ENCODE measurements at places on chromosomes 11 and 22.

- DNase-seq = no peak
Measured at GRCh38 chr22:48456449-48456848, 1371.2 kb downstream of the BRD1 start.

DNA sequence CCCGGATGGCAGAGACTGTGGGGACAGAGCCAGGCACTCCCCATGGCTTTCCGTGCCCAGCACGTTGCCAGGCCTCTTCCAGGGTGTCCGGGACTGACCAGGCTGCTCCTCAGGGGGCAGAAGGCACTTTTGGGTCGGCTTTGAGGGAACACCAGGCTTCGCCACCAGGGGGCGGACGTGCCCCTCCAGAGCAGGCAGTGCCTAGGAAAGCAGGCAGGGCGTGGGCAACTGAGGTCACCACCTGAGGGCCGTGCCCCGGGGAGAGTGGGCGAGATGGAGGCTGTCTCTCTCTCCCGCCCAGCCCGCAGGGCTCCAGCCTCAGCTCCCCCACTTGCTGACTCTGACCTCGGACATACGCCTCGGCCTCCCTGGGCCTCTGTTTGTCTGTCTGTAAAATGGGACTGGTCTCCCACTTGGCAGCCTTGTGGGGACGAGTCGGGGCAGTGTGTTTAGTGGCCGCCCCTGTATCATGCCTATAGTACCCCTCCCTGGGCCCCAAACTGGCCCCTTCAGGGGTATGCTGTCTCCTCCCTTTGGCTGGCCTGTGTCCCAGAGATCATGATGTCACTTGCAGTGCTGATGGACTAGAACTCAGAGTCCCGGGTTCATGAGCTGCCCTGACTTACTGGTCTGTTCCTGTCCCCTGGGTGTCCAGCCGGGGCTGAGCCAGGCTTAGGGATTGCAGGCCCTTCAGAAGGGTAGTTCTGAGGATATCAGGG is 4.4 kb upstream of the PRR5 start:
- DNase-seq = peak; percentile 70

- DNase-seq = no peak
Measured at GRCh38 chr11:63508009-63508408, 2.1 kb downstream of the LGALS12 start.

- DNase-seq = no peak
Measured at GRCh38 chr11:69552951-69553350, 71.5 kb downstream of the LINC01488 start.

DNA sequence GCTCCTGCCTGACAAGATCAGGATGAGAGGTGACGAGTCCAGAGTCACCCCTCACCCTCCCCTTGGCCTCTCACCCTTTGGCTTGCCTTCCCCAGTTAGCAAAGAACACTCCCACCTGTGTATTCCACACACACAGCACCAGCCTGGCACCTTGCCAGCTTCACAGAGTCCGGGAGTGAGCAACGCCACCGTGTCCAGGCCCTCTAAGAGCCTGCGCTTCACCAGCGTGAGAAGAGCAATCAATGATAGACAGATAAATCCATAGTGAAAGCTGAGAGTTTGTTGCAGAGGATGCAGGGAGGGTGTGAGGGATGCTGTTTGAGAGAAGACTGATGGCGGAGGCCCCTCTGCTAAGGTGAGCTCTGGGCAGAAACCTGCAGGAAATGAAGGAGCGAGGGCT is 404.5 kb downstream of the LARGE1 start:
- DNase-seq = no peak

DNA sequence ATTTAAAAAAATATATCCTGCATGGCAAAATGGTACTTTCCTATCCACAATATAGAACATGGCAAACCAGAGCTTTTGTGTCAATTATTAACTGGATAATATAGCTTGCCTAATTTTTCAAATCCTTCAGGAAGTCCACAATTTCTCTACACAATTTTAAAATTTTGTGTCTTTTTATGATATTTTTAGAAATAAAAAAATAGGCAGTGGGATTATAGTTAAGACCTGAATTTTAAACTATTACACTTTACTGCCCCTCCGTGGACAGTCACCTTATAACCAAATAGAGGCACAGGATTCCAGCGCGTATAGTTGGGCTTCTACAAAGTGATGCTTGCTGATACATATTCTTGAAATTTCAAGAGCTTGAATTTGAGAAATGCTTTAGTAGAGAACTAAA is 2.1 kb upstream of the DMC1 start:
- no peak for DNase-seq

GRCh38 chr11:117248341-117248740 is 15.9 kb downstream of the RNF214 start:
- DNase-seq = no peak

DNA sequence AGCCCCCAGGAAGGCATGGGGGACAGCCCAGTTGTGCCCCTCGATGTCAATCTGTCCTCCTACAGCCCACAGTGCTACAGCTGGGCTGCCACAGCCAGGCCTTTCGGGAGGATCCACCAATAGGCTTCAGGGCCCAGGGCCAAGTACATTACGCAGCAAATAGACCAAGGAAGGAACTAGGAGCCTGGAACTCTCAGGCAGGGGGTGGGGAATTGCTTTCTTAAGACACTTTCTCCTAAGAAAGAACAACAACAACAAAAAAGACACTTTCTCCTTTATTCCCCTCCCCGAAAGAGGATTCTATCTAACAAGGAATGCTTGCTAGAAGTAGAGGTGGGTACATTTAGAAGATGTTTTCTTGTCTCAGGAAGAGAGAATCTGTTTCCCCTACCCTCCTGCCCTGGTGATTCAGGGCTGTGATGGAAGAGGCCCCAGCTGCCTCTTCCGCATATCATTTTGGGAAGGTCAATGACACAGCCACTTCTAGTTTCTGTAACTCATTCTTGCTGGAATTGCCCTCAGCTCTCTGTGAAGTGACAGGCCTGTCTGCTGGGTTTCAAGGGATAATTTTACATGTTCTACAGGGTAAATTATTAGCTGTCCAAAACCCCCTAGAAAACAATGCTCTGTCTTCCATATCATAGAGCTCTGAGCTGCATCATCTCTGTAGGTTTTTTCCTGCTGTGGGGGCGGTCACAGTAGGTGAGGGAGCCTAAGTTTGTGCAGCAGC is 6.0 kb upstream of the MALAT1 start:
- DNase-seq = no peak

DNA sequence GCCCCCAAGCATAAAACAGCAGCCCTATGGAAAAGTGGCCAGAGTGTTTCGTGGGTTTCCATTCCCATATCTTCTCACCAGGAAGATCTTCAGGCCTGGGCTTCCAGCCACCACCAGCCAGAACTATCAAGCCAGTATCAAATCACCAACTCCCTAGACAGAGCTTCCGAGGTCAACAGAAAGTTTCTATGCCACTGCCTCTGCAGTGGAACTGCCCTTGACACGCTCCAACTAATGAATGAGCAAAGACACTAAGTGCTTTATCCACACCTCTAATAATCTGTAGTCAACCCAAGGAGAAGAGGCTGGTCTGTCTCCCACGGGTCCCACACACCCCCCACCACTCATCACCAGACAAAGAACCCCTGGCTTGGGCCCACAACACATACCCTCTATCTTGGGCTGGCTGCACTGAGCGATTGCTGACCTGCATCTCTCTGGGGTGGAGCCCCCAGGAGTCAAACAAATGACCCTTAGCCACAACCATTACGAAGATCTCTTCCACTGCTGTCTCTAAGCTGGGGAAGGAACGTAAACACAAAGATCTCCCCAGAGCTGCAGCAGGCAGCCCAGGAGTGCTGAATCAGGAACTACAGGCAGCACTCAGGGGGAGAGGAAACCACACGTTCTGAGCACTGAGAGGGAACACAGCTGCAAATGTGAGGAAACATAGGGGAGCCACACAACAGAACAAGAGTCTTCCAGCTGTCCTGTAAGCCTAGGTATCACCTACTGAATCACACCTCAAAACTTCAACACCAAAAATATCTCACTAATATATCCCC is 9.7 kb downstream of the OR5AN1 start:
- no peak for DNase-seq
